ENCODE measurements at places on chromosomes 5 and 9. TPM values are rescaled to one million over a fixed set of nuclear protein-coding genes. Genes with fewer than 3 reads are reported as not detected.

The HTR1A gene
- not detected for polyA plus RNA-seq

GRCh38 chr9:108565651-108566378 is 290.0 kb downstream of the ACTL7B start:
- peak; percentile 82 for DNase-seq

- DNase-seq = no peak
Observed at GRCh38 chr9:95003689-95004410, 277.4 kb downstream of the AOPEP start.

The CORO2A gene
- 3.1 TPM for polyA plus RNA-seq

GRCh38 chr9:15403155-15403554 is 19.5 kb upstream of the SNAPC3 start:
- DNase-seq = no peak

- no peak for DNase-seq
Observed at GRCh38 chr5:111261610-111262009, 37.4 kb downstream of the CAMK4 start.

Data from right renal pelvis (tissue), 4 donors.